Stimulated activated CD4-positive, alpha-beta T cell treated with anti-CD3 and anti-CD28 coated beads, Interleukin-15, amount 100 ng/mL, for 48 hours (primary cell): ENCODE measurements at places on chromosomes 2 and 18.

GRCh38 chr18:73045037-73045436, 177.2 kb upstream of the NETO1 start:
- no peak for DNase-seq

DNA sequence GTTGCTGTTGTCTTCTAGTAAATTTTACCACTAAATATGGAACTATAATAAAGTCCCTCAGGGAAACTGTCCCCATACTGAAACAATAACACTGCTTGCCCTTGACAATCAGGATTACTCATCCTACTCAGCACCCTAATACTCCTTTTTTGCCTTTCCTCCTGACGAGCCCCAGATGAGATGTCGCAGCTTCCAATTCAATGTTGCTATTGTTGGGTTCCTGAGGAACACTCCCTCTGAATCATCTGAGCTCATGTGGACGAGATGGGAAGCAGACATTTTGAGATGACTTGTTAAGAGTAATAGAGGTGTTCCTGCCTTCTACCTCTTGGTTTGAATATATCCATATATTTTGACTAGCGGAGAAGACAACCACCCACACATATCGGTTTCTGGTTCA, 187.8 kb upstream of the FAM98A start:
- DNase-seq, result no peak

DNA sequence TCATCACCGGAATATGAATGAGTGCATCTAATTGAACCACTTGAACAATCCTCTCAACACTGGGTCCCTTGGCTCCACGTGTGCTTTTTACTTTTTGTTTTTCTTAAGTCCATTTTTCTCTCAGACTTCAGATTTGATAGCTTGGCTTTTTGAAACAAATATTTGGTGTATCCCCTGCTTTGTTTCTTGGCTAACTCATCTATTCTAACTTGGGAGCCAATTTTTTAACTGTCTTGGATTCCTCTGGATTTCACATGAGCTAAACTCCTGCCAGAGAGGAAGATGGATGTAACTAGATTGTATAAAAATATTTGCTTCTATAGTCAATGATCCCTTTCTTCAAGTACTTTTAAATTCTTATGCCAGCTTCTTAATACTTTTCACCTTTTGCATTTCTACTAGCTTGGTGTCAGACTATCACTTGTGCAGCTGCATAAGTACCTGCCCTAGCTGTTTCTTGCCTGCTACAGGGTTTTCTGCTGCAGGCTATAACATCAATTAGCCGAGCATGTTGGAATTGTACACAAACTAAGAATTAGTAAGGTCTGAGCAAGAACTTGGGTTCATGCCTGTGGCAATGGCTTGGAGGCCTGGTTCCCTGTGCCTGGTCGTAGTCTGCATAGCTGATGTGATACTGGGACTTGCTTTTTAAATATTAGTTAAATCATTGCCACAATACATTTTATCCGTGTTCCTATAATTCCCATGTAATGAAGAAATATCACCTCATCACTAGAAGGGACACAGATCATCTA, 281.5 kb downstream of the EN1 start:
- DNase-seq, result no peak

DNA sequence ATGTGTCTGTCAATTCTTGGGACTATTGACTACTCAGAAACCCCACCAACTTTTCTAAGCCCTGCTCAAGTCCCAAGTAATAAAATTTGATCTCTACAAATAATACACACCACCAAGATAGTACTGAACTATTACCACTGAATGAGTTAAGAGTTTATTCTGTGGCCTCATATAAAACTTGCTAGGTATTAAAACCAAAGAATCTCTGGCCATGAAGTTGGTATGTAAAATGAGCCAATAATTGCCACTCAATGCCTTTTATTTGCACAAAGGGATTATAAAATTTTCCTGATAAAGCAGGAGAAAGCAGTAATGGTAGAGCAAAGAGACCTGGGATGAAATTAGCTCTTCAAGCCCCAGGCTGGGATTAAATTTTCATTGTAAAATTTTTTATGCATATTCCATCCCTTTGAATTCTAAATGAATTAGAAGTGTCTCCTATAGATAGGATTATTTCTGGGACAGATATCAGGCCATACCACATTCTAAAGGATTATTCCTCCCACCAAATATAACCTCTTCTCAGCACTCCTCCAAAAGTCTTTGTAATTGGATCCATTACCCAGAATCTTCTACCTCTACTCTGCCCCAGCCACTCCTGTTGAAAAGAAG, 450.5 kb upstream of the ACVR2A start:
- DNase-seq, result no peak

DNA sequence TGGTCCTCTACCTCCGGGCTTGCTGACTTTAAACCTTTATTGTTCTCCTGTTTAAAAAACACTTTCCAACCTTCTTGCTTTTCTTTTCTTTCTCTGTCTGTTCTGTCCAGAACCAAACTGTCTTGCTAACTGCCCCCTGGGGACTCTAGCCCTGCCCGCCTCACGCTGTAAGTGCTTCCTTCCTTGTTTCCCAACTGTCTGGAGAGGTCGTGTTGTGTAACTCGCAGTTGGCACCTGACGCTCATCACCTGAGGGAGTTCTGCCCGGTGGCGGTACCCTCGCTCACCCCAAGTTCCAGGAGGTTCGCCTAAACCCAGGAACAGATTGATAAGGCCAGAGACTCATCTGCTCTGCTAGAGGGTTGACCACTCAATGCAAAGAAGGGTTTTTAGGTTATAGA, 123.4 kb downstream of the MTCL1 start:
- DNase-seq, result no peak

DNA sequence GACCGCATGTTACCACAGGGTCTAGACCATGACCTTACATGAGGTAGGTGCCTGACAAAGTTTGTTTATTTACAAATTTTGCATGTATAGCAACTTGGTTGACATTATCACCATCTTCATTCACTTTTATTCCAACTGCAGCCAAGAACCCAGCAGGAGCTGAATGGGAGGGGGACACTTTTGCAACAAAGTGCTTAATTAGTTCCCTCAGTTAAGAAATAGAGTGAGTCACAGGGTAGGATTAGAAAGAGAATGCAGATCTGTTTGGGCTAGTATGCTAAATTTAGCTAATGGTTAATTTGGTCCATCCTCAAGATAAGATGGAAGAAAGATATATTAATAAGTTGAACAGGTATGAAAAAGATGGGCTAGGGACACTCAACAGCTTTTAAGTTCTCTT, 678.9 kb downstream of the ARHGAP15 start:
- DNase-seq, result no peak
